ENCODE measurements at places on chromosomes 2 and 18.

GRCh38 chr2:45981384-45981930 lies 315.8 kb upstream of the EPAS1 start:
- no peak for DNase-seq

- no peak for DNase-seq
Measured at GRCh38 chr2:173435574-173435973, 80.9 kb downstream of the CDCA7 start.

GRCh38 chr2:32732120-32732519 lies 104.3 kb downstream of the TTC27 start:
- DNase-seq: no peak

DNA sequence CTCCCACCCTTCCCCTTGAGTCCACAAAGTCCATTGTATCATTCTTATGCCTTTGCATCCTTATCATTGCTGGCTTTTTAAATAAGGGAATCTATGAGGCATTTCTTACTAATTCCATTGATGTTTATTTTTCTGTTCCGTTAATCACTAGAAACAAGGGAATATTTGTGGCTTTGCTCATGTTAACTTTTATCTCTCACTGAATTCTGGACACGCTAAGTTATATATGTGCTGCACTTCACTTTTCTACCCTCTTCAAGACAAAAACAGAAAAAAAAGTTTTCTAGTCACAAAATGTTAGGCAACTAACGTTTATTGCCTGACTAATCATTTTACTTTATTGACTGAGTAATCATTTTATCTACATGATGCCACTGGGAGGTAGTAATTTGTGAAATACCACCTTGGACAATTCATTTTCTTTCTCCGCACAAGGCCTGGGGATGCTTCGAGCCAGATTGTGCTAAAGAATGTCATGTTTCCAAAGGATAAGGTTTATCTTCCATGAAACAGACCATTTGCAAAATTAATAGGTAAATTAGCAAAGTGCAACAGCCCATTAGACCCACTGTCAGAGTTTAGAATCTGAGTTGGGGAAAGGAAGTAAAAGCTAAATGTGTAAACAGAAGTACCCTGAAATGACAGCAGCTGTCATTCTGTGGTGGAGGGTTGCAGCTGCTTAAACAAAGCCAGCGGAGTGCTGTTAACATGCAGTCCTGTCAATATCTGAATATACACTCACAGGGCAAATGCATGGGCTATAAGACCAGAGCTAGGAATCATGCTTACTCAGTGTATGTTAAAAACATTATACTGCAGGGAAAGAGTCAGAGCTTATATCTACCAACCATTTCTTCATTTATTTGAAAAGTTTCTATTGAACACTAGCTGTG lies 658.7 kb downstream of the CNTNAP5 start:
- DNase-seq: no peak

DNA sequence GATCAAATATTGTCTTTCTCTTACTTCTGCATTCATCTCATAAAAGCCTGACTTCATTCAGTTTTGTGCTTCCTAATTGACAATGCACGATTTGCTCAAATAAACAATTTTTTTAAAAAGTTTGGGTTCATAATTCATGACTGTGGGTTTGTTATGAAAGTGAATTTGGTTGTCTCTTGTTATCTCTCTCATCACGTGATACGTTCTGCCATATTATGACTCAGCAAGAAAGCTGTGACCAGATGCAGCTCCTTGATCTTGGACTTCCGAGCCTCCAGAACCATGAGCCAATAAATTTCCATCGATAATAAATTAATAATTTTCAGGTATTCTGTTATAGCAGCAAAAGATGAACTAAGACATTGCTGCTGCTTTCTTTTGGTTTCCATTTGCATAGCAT lies 156.5 kb upstream of the LRATD1 start:
- DNase-seq: no peak
